NCI-H1048 (cell line): ENCODE measurements at places on chromosomes 3 and 15.

DNA sequence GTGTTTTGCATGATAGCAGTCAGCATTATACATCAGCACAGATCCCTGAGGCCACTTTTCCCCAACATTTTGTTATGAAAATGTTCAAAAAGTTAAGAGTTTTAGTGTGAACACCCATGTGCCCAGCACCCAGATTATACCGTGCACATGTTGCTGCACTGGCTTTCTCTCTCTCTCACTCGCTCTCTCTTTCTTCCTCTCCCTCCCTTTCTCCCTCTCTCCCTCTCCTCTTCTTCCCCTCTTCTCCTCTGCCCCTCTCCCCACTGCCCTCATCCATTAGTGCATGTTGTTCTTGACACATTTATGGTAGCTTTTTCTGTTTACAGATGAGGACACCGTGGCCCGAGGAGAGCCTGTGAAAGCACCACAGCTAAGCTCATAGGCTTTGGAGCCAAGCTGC lies 7.3 kb downstream of the FGD5 start:
- DNase-seq: no peak

DNA sequence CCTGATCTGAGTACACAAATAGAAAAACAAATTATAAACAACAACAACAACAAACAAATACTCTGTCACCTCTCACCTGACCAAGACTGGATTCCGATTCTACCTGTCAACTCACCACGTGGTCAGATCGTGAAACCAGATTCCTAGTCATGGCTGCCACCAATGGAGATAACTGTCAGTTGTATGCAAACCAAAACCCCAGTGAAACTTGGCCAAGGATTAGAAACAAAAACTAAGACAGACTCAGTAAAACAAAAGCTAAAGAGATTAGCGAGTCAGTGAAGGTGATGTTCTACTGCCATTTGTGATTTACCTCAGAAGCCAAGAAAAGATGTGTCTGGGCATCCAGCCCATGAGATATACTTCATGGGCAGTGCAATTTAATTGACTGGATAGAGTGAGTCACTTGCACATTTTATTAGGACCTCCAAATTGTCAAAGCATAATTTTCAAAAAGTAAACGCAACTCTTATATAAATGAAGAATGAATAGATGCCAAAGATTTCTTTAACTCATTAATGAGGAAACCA lies 31.1 kb downstream of the PHLDB2 start:
- no peak for DNase-seq

DNA sequence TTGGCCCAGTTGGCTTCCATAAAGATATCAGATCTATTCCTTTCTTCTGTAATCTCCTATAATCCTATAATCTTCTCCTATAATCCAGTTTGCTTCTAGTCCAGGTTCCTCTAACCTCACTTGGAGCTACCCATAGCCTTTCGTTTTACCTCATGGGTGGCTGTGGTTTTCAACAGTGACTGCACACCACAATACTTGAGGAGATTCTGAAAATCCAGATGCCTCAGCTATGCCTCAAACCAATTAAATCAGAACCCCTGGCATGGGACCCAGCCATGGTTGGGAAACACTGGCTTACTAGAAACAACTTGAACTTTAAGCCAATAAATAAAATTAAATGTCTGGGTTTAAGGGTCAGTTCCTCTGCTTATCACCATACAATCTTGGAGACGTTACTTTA lies 86.1 kb upstream of the NTRK3 start:
- DNase-seq: no peak

GRCh38 chr3:141355242-141355641 lies 13.1 kb upstream of the ZBTB38 start:
- DNase-seq: no peak

DNA sequence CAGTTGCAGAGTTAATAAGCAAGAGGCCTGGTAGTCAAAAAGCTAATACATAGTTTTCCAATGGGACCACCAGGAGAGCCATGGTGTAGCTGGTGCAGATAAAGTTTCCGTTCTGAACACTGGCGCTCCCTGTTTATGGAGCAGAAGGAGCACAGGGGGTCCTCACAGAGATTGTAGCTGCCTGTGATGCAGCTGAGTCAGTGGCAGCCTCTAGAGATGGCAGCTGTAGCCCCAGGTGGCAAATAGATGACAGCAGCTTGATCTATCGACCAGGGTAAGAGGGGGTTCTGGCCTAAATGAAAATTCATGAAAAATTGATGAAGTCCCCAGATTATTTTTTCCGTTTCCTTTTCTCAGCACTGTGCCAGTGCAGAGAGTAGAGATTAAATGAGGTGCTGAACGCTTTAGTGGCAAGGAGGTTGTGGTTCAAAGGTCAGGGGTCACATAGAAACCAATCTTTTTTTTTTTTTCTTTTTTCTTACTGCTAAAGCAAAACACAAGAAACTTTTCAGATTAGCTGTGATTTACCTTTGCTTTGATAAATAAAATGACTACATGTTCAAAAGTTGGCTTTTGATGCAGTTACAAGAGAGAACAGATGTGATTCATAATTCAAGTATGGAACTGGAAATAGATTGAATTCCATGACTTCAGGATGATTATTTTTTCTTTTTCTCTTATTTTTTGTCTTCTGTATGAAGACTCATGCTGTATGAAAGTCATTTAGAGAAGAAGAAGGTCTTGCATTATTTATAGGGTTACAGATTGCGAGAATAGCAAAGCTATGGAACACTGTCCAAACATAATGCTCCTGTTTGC lies 63.3 kb downstream of the ROBO2 start:
- DNase-seq: no peak

DNA sequence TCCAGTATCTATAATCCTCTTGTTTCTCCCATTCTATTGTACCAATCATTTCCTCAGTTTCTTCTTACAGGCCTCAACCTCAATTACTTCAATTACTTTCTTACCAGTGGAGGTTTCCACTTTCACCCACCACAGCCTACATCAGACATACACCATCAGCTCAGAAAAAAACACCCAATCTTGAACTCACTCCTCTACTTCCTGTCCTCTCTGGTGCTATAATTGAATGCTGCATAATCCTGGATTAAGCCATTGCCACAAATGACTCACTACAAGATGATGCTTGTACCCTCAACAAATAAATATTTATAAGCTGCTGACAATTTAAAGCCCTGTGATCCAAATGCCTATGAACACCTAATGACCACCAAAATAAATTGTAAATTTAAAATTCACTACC lies 18.5 kb downstream of the RYK start:
- no peak for DNase-seq

DNA sequence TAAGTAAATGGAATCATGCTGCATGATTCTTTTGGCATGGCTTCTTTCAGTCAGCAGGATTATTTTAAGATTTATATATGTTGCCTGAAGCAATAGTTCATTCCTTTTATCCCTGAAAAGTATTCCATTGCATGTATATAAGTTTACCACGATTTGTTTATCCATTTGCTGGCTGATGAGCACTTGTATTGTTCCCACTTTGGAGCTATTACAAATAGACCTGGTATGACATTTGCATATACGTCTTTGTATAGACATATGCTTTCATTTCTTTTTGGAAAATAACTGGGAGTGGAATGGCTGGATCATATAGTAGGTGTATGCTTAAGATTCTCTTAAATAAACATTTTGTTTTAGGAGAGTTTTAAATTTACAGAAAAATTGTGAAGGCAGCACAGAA lies 79.3 kb upstream of the CBLB start:
- no peak for DNase-seq

GRCh38 chr3:143352850-143353550 lies 233.4 kb downstream of the CHST2 start:
- DNase-seq: no peak

DNA sequence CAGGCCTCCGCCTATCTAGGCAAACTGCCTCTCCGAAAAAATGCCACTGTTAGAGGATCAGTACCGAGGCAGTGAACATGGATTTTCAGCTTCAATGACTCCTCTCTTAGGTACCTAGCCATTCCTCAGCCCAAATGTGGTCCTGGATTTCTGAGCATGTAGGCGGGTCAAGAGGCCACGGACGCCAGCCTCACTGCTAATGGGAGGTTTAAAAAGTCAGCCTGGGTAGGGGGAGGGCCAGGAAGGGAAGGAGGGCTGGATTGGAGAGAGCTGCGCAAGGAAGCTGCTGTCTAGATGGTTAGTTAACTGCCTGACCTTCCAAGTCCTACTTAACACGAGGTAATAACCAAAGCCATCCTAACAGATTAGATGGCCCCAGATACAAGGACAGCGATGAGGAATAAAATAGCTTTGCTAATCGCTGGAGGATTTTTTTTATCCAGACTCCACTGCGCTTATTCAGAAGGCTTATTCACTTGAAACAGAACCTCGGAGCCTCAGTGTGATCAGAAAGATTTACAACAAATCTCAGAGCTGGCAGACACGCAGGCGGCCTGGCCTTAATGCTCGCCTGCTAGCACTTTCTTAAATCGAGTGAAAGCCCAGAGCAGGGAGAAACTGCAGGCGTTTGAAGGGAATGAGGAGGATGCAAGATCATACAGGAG lies 34.3 kb downstream of the TLE3 start:
- DNase-seq: no peak

DNA sequence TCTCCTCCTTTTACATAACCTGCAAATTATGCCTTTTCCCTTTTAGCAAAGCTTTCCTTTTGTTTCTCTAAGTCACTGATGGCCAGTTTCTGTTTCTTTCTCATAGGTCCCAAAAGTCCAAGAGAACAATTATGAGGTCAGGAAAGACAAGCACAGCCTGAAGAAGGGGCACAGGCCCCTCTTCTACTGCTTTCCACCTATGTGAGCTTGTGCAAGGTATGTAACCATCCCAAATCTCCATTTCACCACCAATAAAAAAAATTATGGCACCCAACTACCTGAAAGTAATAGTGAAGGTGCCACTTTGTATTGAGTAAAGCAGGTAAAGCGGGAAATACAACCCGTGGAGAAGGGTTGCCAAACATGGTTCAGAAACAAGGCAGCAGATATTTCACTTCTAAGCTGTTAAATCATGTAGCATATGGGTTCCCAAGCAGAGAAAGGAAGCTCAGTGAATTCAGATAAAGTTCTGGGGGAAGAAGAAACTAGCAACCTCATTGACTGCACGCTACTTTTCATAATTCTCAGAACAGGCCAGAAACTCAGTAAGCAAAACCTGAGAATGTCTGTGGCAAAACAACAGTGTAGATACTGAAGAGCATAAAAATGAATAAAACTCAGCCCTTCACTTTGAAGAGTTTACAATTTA lies 4.2 kb downstream of the PLOD2 start:
- DNase-seq: no peak

DNA sequence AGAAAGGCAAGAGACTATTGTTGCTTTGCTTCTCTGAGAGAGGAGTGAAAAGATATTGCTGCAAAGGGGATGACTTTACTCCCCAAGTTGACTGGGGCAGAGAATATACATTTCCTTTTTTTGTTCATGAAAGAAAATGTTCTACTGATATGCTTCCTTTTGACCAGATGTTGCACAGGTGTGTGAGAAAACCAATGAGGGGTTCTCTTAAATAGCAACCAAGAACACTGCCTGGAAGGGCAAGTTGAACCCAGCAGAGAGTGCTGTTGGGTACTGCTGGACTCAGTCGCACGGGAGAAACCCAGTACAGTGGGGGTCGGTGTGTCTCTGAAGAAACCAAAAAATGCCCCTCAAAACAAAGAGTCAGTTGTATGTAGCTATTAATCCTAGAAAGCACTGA lies 101.2 kb downstream of the CHST2 start:
- no peak for DNase-seq

DNA sequence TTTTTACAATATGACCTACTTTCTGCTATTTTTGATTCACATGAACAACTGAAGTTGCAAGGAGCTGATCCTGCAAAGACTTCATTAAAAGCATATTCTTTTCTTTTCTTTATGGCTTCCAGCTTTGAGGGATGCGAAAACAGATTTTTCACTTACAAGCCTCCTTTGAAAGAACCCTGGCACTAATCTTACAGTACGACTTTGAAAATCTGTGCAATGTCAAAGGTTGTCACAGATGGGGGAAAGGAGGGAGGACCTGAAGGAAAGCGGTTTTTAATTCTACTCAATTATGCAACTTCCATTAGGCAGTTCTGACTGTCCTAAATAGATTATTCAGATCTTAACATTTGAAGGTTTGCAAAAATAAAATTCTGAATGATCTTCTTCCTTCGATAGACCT lies 130.5 kb downstream of the TNIK start:
- no peak for DNase-seq

GRCh38 chr15:98774756-98775497 lies 126.6 kb downstream of the IGF1R start:
- no peak for DNase-seq

GRCh38 chr3:160210799-160211221 lies 14.4 kb upstream of the C3orf80 start:
- DNase-seq: no peak

- no peak for DNase-seq
Observed at GRCh38 chr3:166445865-166446264, 608.6 kb upstream of the BCHE start.

- DNase-seq: no peak
Observed at GRCh38 chr3:140731440-140732119, 53.7 kb downstream of the TRIM42 start.
